Activated CD4-positive, alpha-beta memory T cell treated with anti-CD3 and anti-CD28 coated beads, Interleukin-2, amount 10 ng/mL, durations not matched to agents 7 days and 5 days (primary cell): ENCODE measurements at places on chromosomes 7 and 10.

DNA sequence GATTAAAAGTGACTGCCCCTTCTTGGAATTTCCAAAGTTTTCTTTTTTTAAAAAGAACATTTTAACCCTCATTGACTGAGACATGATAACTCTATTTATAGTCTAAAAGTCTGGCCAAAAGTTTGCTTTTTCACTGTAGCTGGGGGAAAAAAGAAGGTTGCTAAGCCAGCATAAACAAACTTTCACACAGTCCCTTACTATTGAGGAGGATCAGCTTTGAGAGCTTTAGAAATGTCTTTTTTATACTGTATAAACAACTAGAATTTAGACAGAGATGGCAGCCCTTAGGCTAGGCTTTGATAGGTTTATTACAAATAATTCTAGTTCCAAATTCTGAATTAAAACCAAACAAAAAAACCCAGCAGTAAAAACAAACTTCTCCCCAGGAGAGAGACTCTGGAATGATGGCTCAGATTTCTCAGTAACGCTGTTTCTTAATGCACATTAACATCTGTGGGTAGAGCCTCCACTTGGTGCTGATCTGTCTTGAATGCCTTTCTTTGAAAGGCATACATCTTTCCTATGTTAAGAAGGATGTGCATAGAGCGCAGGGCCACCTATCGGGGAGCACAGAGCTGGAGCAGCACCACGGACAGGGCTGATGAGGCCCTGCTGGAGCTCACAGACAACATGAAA, 100.9 kb upstream of the PDLIM1 start:
- no peak for DNase-seq
- H3K4me3 ChIP-seq = no peak overlapping the region
- H3K27ac ChIP-seq = no peak overlapping the region
- no peaks in the 10 kb centered on the region for H3K36me3 ChIP-seq

DNA sequence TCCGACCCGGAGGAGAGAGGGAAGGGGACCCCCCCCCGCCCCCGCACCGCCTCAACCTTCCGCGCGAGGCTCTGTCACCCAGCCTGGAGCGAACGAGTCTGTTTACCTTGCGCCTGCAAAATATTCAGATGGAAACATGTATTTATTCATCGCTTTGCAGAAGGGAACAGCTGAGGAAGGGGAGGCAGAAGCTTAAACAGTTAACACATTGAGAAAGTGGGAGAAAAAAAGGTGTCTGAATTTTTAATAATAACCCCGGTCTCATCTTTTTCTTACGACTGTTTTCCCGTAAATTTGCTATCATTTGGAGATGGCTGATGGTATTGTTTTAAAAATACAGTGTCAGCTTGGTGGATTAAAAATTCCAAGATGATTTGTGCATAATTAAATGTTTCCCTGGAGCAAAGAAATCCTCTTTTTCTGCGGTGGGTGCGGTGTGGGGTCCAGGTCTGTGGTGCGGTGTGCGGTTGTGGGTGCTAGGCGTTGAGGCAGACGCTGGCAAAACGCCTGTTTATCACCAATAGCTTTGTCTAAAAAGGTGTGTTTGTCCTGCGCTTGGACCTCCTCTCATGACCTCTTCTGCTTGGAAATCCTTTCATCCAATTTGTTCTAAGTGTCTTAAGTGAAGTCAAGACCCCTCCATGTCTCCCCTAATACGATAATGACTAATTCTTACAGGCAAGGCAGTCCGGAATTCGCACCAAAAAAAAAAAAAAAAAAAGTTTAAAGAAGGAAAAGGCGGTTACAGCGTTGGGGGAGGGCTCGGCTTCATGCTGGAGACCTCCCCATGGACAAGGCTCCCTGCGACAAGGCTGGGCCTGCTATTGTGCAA, 1.6 kb downstream of the UNCX start:
- H3K27me3 ChIP-seq = peaks cover 52% of the 10 kb centered on the region
- H3K36me3 ChIP-seq = peaks cover 13% of the 10 kb centered on the region
- peaks cover 15% of the 10 kb centered on the region for H3K4me1 ChIP-seq
- peak overlapping the region; percentile 19 for H3K4me3 ChIP-seq
- peak overlapping the region; percentile 68 for H3K27ac ChIP-seq

- H3K4me1 ChIP-seq = peaks cover 28% of the 10 kb centered on the region
- DNase-seq = peak; percentile 12
- H3K27ac ChIP-seq = no peak overlapping the region
These were observed 5.0 kb upstream of the HOXA13 start for GRCh38 chr7:27204851-27205322.

- H3K4me3 ChIP-seq = no peak overlapping the region
- H3K4me1 ChIP-seq = no peaks in the 10 kb centered on the region
- H3K36me3 ChIP-seq = no peaks in the 10 kb centered on the region
These were observed 537.5 kb downstream of the GPAM start for GRCh38 chr10:111646021-111646420.

- no peaks in the 10 kb centered on the region for H3K27me3 ChIP-seq
- no peak overlapping the region for H3K27ac ChIP-seq
- peaks cover 11% of the 10 kb centered on the region for H3K36me3 ChIP-seq
- DNase-seq = no peak
- H3K4me1 ChIP-seq = peaks cover 4% of the 10 kb centered on the region
- H3K4me3 ChIP-seq = no peak overlapping the region
These were observed 18.1 kb downstream of the SLC35G1 start for GRCh38 chr10:93911866-93912265.

DNA sequence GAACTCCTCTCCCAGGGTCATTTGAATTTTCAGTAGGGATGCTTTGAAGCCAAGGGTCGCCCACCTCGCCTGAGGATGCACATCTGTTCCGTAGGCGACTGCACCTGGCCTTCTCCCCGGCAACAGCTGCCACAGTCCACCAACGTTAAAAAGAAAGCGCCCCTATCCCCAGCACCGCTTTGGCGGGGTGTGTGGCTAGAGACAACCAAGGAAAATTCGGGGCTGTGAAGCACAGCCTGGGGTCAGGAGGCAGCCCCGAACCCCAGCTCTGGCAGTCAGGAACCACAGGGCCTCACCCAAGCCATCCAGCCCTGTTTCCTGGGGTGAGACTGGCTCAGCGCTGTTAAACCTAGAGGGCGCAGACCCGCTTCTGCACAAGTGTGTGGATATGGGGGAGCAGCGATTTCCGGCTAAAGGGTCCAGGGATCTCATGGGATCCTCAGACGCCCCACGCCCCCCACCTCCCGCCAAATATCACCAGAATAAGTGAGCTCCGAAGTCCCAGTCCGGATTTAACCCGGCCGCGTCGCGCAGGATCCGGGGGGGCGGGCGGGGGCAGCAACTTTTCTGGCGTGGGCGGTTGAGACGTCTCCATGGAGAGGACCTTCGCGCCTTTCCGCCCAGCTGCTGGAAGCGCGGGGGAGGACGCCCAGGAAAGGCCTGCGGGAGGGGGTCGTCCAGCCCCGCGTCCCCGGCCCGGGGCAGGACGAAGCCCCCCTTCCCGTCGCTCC, 822 bp downstream of the ZC3HAV1L start:
- peaks cover 13% of the 10 kb centered on the region for H3K27me3 ChIP-seq
- DNase-seq = peak; percentile 38
- H3K36me3 ChIP-seq = peaks cover 28% of the 10 kb centered on the region
- H3K4me1 ChIP-seq = peaks cover 43% of the 10 kb centered on the region

DNA sequence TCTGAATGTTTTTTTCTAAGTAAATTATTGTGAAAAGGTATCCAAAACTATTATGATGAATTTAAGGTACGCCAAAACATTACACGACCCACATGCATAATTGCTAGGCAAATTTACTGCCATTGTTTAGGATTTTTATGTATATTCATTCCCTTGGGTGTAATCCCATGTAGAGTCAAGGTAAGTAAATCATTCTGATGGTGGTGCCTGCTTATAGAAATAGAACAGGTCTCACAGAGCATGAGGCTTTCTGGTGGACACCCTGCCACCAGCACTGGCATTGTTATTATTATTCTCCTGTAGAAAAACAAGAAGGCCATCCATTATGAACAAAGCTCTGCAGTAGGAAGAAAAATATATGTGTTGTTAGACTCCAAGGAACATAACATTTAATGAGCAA, 111.7 kb upstream of the ZNF804B start:
- no peaks in the 10 kb centered on the region for H3K27me3 ChIP-seq
- H3K4me3 ChIP-seq = no peak overlapping the region
- no peaks in the 10 kb centered on the region for H3K36me3 ChIP-seq

GRCh38 chr10:22054961-22055360, 51.4 kb upstream of the DNAJC1 start:
- no peak overlapping the region for H3K27ac ChIP-seq
- no peaks in the 10 kb centered on the region for H3K27me3 ChIP-seq
- DNase-seq = no peak

DNA sequence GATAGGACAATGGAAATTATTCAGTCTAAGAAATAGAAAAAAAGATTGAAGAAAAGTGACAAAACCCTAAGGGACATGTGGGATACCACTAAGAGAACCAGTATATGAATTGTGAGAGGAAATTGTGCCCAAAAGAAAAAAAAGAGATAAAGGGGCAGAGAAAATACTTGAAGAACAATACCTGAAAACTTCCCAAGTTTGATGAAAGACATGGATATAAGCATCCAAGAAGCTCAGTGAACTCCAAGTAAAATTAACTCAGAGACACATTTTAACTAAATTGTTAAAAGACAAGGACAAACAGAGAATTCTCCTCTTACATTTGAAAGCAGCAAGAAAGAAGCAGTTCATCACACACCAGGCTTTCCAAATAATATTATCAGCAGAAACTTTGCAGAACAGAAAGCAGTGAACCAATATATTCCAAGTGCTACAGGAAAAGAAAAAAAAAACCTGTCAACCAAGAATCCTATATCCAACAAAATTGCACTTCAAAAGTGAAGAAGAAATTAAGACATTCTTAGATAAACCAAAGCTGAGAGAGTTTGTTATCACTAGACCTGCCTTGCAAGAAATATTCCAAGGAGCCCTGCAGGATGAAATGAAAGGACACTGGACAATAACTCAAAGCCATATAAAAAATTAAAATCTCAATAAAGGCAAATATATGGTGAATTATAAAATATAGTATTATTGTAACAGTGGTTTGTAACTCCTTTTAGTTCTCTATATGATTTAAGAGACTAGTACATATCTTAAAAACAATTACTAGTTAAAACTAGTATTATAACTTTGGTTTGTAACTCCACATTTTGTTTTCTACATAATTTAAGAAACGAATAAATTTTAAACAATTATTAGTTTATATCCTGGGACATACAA, 470.0 kb downstream of the PTPRN2 start:
- H3K4me3 ChIP-seq = no peak overlapping the region
- no peaks in the 10 kb centered on the region for H3K4me1 ChIP-seq
- H3K27ac ChIP-seq = no peak overlapping the region
- H3K36me3 ChIP-seq = no peaks in the 10 kb centered on the region
- DNase-seq = no peak

GRCh38 chr10:45550903-45551786, 121.4 kb downstream of the ZFAND4 start:
- H3K27me3 ChIP-seq = no peaks in the 10 kb centered on the region
- H3K36me3 ChIP-seq = no peaks in the 10 kb centered on the region
- H3K4me3 ChIP-seq = no peak overlapping the region
- no peak overlapping the region for H3K27ac ChIP-seq
- H3K4me1 ChIP-seq = peaks cover 2% of the 10 kb centered on the region

- H3K27me3 ChIP-seq = peaks cover 4% of the 10 kb centered on the region
- no peaks in the 10 kb centered on the region for H3K36me3 ChIP-seq
- DNase-seq = no peak
These were observed 74.8 kb downstream of the TPST1 start for GRCh38 chr7:66279912-66280311.

GRCh38 chr10:16965740-16966447, 148.7 kb upstream of the RSU1 start:
- no peak for DNase-seq
- no peak overlapping the region for H3K4me3 ChIP-seq
- peaks cover 6% of the 10 kb centered on the region for H3K27me3 ChIP-seq
- no peaks in the 10 kb centered on the region for H3K36me3 ChIP-seq
- no peak overlapping the region for H3K27ac ChIP-seq

DNA sequence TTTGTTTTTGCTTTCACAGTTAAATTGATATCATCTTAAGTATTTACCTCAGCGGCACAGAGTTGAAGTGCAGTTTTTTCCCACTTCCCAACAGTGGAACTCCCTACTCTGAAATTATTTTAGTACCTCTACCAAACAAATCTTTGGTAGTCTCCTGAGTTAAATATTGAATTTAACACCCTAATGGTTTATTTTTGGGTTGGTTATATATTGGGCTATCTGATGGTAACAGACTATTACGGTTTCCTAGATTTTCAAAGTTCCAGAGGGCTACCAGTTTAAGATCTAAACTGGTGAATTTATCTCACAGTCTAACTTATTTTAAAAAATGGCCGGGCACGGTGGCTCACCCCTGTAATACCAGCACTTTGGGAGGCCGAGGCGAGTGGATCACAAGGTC, 1.3 kb downstream of the ZNF277 start:
- peaks cover 25% of the 10 kb centered on the region for H3K27me3 ChIP-seq
- no peak for DNase-seq
- peaks cover 36% of the 10 kb centered on the region for H3K4me1 ChIP-seq
- H3K27ac ChIP-seq = no peak overlapping the region

DNA sequence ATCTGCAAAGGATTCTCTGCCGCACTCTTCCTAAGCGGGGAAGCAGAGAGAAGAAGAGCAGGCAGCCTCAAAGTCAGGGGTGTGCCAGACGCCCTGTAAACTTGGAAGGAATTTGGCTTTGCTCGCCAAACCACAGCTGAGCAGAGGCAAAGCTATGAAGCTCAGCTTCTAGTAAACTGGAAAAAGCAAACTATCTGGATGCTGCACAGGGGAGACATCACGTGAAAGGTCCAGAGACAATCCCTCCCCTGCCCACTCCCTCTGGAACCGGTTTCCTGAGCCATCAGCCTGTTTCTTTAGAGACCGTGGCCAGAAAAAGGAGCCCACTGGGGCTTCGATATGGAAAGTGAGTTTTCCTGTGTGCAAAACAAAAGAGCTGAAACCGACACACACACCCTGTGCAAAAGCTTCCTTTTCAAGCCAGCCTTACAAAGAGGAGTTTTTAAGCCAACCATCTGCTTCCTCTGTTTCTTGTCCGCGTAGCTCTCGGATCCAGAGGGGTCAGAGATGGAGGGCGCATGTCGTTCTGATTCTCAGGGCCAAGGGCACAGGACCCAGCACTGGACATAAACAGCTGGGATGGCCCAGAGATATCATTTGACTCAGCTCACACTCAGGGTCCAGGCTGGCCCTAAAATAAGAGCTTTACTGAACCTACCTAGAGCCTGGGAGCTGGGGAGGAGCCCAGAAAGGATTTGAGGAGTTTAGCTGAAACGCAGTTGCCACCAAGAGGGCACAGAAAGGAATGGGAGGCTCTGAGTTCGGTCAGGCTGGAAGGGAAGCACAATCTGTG, 58.2 kb upstream of the DNAAF5 start:
- H3K27me3 ChIP-seq = no peaks in the 10 kb centered on the region
- H3K27ac ChIP-seq = no peak overlapping the region
- no peak for DNase-seq
- no peak overlapping the region for H3K4me3 ChIP-seq
- no peaks in the 10 kb centered on the region for H3K4me1 ChIP-seq

- H3K4me1 ChIP-seq = no peaks in the 10 kb centered on the region
- H3K27ac ChIP-seq = no peak overlapping the region
- peaks cover 7% of the 10 kb centered on the region for H3K36me3 ChIP-seq
- no peak overlapping the region for H3K4me3 ChIP-seq
- no peak for DNase-seq
- no peaks in the 10 kb centered on the region for H3K27me3 ChIP-seq
These were observed 17.1 kb downstream of the BRAT1 start for GRCh38 chr7:2537981-2538851.

GRCh38 chr7:110397927-110398660, 692.8 kb upstream of the LRRN3 start:
- no peak overlapping the region for H3K27ac ChIP-seq
- no peaks in the 10 kb centered on the region for H3K4me1 ChIP-seq
- no peak overlapping the region for H3K4me3 ChIP-seq
- no peaks in the 10 kb centered on the region for H3K36me3 ChIP-seq
- no peak for DNase-seq
- H3K27me3 ChIP-seq = no peaks in the 10 kb centered on the region

GRCh38 chr10:16597656-16598055, 76.0 kb upstream of the C1QL3 start:
- no peaks in the 10 kb centered on the region for H3K27me3 ChIP-seq
- no peaks in the 10 kb centered on the region for H3K4me1 ChIP-seq
- H3K4me3 ChIP-seq = no peak overlapping the region
